ENCODE measurements at places on chromosomes 16 and 17. TPM values are rescaled to one million over a fixed set of nuclear protein-coding genes. Genes with fewer than 3 reads are reported as not detected.

GRCh38 chr16:80123189-80123588 is 417.6 kb upstream of the DYNLRB2 start:
- H3K4me3 ChIP-seq, result no peak overlapping the region
- no peak for DNase-seq
- no peaks in the 10 kb centered on the region for H3K36me3 ChIP-seq
- H3K27me3 ChIP-seq, result peaks cover 33% of the 10 kb centered on the region
- no peak overlapping the region for H3K27ac ChIP-seq

- no peaks in the 10 kb centered on the region for H3K4me1 ChIP-seq
- H3K27ac ChIP-seq, result no peak overlapping the region
- DNase-seq, result no peak
- H3K36me3 ChIP-seq, result no peaks in the 10 kb centered on the region
- H3K4me3 ChIP-seq, result no peak overlapping the region
Measured at GRCh38 chr17:16820161-16820877, 130.3 kb downstream of the CCDC144A start.

GRCh38 chr17:8146381-8147140 is 5.6 kb downstream of the PER1 start:
- H3K27ac ChIP-seq, result no peak overlapping the region
- no peak overlapping the region for H3K4me3 ChIP-seq
- H3K4me1 ChIP-seq, result peaks cover 8% of the 10 kb centered on the region
- H3K27me3 ChIP-seq, result no peaks in the 10 kb centered on the region

GRCh38 chr16:31411024-31411844 is 16.9 kb downstream of the COX6A2 start:
- peak; percentile 51 for DNase-seq
- no peaks in the 10 kb centered on the region for H3K27me3 ChIP-seq
- no peaks in the 10 kb centered on the region for H3K36me3 ChIP-seq
- H3K4me3 ChIP-seq, result no peak overlapping the region

GRCh38 chr17:26963163-26963503 is 330.8 kb upstream of the WSB1 start:
- peaks cover 4% of the 10 kb centered on the region for H3K36me3 ChIP-seq
- no peak overlapping the region for H3K27ac ChIP-seq
- no peaks in the 10 kb centered on the region for H3K4me1 ChIP-seq
- H3K4me3 ChIP-seq, result no peak overlapping the region
- DNase-seq, result no peak

DNA sequence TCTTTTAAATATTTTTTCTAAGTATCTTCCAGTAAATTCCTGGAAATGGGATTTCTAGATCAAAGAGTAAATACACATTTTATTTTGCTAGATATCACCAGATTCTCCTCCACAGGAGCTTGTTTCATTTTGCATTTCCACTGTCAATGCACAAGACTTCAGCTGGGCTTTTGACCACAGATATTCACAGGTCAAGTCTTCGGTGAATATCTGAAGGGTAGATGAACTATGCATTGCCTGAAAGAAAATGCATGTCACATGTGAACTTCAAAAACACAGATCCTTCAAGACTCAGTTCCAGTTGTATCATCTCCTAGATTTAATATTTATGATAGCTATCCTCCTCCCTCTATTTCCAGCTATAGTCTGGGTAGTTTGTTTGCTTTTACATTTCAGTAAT is 963.6 kb upstream of the GOT2 start:
- no peaks in the 10 kb centered on the region for H3K27me3 ChIP-seq
- DNase-seq, result no peak
- H3K4me3 ChIP-seq, result no peak overlapping the region
- no peak overlapping the region for H3K27ac ChIP-seq
- H3K4me1 ChIP-seq, result no peaks in the 10 kb centered on the region

FLYWCH2 gene
- total RNA-seq, result 24.7 TPM

Measured in natural killer cell treated with Interleukin-12 subunit alpha and Interleukin-12 subunit beta and Interleukin-15 and Interleukin-18, amount 100 ng/mL, for 72 hours (primary cell).